ENCODE measurements at places on chromosomes 3 and 15.

DNA sequence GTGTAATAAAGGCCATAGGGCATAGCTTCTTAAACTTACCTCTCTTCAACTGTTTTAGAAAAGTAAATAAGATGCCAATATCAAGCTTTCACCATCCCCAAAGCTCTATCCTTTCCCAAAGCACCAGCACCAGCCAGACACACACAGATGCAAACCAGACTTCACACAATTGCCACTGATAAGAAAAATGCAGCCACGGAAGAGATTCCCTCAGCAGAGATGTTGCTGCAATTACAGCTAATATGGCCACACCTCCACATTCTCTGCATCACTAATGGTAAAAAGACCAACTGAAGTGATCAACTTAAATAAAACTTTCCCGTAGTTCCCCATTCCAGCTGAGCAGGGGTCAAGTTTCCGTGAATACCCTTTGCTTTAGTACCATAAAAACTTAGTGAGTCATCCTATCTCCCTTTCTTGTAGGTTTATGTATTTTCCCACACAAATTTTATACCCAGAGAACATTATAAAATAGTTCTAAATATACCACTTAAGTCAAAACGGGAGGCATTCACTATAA lies 64.4 kb downstream of the SLC9A9 start:
- DNase-seq: no peak

DNA sequence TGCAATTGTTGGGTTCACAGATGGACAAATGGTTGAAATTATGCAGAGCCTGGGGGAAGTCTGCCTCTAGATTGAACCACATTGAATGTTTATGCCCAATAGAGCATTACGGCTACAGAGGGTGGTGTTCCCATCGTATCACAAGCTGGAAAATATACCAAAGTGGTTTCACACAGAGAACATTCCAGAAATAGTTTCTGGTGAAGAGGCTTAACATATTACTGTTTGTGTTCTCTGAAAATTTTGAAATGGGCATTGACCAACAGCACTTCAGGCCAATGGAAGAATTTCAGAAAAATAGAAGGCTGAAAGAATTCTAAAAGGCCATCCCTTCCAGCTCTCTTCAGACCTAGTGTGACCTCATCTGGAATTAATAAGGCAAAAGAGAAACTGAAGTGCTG lies 203.9 kb downstream of the NEK10 start:
- no peak for DNase-seq

GRCh38 chr3:157063926-157064325 lies 96.0 kb downstream of the CCNL1 start:
- DNase-seq: no peak

DNA sequence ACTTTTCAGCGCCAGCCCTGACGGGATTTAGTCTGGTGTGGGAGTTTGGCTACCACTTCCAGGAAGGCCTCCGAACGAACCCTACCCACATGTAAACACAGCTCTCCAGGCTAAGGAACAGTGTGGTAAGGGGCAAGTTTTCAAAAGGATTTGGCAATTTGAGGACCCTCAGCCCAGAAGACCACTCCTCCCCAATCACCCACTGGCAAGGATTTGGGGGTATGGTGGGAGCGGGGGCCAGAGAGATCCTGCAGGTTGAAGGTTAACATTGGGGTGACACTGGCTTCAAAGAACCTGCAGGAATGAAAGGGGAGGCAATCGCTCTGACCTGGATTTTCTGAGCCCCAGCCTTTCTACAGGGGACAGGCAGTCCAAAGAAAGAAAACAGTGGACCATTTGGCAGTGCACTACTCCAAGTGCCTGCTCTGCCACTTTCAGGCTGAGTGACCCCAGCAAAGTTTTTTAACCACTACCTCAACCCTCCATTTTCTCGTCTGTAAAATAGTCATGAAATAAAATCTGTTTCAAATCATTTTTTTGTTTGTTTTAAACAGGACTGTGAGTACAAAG lies 34.5 kb downstream of the ZIC4 start:
- no peak for DNase-seq

DNA sequence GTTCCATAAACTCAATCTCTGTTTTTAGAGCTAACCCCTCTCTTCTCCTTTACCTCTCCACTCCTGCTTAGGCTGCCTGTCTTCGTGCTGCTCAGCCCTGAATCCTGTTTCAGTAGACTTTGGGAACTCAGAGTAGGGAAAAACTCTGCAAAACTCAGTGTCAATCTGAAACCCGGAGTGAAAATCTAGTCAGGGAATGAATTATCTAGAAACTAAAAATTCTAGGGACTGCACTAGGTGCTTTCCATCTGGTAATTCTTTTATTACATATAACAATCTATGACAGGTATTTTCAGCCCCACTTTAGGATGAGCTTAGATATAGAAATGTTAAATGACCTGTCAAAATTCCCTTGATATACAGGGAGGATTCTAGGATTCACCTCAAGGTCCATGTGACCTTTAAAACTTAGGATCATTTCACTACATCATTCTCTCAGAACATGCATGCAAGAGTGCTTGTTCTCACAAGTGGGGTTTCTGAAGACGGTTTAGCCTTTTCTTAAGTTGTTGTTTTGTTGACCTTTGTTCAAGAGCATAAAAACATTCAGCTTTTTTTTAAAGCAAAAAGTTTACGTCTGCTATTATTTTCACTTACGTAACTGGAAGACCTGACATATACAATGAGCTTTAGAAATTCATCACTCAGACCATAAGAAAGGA lies 108.2 kb upstream of the MBNL1 start:
- no peak for DNase-seq

GRCh38 chr15:31606194-31606669 lies 279.6 kb downstream of the KLF13 start:
- DNase-seq: no peak

GRCh38 chr15:85404918-85405866 lies 24.8 kb downstream of the AKAP13 start:
- no peak for DNase-seq
